8988T (cell line): ENCODE measurements at places on chromosomes 7 and 10.

DNA sequence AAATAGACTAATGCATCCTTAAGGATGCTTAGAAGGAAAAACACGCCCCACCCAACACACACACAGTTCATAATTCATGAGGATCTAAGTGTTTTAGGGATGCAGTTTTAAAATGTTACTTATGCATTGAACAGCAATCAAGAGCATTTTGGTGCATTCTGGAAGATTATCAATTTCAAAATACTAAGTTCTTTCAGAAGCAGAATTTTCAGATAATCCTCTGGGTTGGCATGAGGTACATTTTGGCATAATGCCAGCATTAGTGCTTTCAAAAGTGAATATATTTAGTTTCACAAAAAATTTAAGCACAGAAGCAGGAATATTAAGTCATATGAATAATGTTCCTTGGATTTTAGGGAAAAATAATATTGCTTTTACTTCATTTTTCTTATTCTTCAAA lies 937.1 kb downstream of the REEP3 start:
- no peak for DNase-seq

GRCh38 chr10:50347394-50347802 lies 96.1 kb upstream of the ASAH2 start:
- no peak for DNase-seq

DNA sequence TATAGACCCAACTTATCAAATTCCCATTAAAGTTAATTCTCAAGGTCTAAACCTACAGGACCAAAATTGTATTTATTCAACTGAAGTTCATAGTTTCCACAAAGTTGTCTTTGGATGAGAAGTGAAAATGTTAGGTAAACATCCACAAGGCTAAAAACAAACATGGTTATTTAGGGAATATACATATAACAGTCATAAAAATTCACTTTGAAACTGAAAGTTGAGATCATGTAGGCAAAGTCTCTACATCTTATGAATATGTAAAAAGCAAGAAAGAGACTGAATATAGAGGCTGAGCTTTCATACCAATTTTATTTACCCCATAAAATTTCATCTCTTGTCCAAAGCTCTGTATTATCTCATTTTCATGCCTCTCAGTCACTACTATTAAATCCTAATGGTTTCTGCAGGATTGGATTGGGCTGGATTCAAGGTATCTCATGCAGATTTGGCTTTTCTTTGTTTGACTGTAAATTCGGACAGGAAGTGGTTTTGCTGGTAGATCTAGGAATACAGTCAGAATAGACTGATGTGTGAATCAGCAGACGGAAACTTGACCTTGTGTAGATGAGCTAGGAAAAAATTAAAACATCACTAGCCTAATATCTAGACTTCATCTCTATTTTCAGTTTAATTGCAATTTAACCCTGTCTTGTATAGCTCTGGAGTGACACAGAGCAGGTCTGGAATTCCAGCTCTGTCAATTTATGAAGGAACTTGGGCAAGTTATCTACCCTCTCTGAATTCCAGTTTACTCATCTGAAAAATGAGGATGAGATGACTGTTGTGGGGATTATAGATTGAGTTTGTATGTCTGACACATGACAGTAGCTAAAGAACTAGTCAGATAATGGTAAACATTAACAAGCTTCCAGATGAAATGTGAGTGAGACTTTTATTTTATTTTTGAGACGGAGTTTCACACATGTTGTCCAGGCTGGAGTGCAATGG lies 27.3 kb upstream of the SKAP2 start:
- no peak for DNase-seq

DNA sequence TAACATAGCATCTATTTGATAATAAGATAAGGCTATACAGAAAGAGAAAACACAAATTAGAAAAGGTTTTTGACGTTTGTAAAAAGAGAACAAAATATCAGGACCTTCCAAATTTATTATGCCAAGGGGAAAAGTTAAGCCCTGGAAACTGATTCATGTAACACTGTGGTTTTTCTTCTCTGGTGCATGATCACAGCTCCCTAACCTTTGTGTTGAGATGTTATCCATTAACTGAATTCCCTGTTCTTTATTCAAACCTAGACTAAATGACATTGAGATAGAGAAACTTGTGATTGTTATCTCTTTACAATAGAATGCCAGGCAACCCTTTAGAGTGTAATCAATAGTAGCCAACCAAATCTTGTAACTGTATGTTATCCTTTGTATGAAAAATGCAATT lies 141.5 kb upstream of the NRG3 start:
- DNase-seq, result no peak

GRCh38 chr7:129908181-129908580 lies 44.6 kb downstream of the UBE2H start:
- no peak for DNase-seq

DNA sequence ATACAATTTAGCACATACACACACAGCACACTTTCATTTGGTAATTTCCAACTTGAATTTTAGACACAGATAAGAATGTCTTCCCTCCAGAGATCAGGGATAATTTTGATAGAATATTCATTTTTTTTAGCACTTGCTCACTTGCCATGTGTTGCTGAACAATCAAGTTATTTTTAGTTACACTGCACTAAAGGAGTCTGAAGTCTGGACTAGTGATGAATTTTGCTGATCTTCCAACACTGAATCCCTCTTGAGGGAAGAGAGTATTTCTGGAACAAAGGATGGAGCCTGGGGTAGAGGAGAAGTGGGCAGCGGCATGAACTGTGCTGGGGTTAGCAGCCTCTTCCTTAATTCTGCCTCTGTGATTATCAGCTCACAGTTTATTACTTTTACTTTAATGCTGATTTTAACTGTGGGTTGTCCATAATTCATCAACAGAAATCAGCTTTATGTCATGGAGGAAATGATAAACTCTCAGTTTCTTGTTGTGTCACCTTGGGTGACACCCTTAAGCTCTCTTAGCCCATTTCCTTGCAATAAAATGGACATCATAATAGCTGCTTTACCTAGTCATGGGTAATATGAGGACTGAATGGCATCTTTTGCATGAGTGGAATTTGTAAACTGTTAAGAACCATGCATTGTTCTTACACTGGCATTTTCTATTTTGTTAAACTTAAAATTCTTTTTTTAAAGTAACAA lies 32.1 kb downstream of the SGPL1 start:
- no peak for DNase-seq

GRCh38 chr10:36468620-36469019 lies 656.8 kb upstream of the ANKRD30A start:
- no peak for DNase-seq

GRCh38 chr10:123044391-123044790 lies 35.6 kb downstream of the ACADSB start:
- no peak for DNase-seq

DNA sequence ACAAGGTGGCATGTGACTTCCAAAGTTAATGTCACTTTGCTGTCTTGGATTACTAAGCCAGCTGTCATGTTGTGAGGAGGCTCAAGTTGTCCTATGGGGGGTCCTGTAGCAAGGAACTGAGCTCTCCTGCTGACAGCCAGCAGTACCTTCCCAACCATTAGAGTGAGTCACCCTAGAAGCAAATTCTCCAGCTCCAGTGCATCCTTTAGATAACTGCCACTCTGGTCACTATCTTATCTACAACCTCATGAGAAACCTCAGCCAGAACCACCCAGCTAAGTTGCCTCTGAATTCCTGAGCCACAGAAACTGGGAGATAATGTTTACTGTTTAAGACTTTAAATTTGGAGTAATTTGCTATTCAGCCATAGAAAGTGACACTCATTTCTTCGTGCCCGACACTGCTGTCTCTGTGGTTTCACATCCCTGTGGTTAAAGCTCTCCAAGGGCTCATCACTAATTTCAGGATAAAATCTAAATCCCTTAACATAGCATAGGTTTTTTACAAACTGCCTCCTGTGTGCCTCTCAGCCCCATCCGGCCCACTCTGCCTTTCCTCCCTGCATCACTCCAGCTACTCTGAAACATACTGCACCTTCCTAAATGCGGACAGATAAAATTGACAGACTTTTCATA lies 83.5 kb downstream of the PRR15 start:
- no peak for DNase-seq

DNA sequence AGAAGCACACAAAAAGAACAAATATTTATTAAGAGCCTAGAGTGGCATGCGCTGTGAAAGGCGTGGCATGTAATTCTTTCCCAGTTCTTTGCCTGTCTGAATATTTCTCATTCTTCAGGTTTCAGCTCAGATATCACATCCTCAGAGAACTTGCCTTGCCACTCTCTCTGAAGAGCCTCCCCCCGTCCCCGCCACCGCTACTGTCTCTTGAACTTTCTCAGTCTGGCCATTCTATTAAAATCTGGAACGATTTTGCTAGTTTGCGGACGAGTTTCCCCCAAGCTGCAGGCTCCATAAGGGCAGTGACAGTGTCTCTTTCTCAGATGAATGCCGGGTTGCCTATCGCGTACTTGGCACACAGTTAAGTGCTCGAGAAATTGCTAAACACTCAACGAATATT lies 787 bp upstream of the PLEKHA1 start:
- no peak for DNase-seq

GRCh38 chr10:78179886-78180705 lies 146.4 kb downstream of the RPS24 start:
- no peak for DNase-seq

DNA sequence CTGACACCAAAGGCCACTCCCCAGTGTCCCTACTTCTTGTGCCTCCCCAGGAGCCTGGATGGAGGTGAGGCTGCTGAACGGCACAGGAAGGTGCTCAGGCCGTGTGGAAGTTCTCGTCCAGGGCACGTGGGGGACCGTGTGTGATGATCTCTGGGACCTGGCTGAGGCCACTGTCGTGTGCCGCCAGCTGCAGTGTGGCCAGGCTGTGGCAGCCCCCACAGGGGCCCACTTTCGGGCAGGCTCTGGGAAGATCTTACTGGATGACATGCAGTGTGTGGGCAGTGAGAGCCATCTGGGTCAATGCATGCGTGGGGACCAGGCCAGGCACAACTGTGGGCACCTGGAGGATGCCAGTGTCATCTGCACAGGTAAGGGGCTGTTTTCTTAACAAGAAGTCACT lies 57.0 kb upstream of the C10orf120 start:
- no peak for DNase-seq

DNA sequence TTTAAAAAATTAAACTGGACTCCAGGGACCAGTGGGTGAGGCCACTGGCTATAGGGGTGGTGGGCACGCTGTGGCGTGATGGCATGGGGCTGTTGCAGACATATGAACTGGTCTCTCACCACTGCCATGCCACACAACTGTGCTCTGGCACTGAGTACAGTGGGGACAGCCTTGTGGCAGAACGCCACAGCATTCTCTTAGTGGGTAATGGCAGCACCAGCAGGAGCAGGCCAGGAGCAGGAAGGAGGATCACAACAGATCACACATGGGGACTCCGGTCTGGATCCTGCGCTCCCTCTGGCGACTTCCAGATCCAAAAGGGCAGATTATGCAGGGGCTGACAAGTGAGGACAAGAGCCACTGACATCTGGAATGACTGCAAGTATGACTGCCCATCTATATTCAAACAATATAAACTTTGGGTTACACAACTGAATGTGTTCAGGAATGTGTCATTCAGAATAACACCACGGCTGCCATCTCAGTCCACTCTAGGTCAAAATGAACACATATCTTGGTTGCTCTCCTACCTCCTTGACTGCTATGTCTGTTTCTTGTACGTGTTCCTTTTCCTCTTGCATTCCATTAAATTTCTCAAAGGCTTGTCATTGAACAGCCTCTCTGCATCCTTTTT lies 176.0 kb downstream of the KMT2E start:
- DNase-seq, result no peak

DNA sequence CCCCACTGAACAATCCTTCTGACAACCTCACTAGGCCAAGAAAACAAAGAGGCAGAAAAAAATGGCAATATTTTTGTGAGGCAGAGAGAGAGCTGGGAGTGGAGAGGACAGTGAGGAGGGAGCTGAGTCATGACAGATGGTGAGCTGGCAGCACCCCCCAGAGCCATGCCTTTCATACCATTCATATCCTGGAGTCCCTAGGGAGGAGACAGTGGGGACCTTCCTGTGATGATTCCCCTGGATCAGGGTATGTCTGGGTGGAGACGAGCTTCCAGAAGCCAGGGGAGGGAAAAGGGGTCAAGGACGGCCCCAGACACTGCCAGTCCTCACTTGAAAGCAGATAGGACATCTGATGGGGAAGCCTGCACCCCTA lies 160.5 kb downstream of the ADAM12 start:
- peak; percentile 46 for DNase-seq

DNA sequence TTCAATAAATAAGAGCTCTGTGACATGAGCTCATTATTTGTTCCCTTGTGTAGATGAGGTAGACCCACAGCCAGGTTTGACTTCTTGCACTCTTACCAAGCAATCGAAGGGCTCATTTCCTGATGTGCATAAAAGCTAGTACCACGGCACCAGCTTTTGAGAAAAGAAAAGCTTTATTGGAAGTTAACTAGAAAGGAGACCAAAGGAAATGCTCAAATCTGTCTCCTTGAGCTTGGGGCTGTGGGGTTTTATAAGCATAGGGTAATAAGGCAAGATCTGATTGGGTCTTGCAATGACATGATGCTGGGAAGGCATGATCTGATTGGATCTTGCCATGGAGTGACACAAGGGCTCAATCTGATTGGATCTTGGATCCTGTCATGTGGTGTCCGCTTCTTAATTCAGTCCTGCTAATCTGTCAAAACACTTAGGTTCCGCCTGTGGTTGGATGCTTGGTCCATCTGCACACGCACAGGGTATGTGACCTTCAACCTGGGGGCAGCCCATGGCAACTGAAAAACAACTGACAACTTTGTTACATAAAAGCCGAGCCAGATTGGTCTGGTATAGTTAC lies 47.8 kb upstream of the FRMD4A start:
- no peak for DNase-seq

- no peak for DNase-seq
Observed at GRCh38 chr7:106568680-106569499, 92.1 kb downstream of the CCDC71L start.

DNA sequence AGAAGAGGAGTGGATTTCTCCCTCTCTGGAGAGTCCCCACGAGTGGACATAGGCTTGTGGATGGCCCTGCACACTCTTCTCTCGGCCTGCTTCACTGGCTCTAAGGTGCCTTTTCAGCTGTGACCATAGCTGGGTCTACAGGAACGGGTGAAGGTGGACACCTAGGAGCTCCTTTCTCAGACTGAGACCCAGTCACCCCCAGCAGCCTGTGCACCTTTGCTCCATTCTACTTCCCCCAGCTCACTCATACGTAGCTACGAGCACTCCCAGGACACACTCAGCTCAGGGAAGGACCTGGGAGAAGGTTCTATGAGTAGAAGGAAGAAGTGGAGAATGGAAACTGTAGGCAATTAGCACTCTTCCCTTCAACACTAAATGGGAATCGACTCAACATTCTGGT lies 272.0 kb upstream of the KLF6 start:
- DNase-seq, result no peak

GRCh38 chr10:10745291-10745690 lies 272.4 kb upstream of the CELF2 start:
- no peak for DNase-seq

GRCh38 chr7:108409146-108409545 lies 47.1 kb downstream of the NRCAM start:
- DNase-seq, result no peak

- DNase-seq, result no peak
Observed at GRCh38 chr7:36188266-36188665, 35.2 kb downstream of the EEPD1 start.

GRCh38 chr7:131945313-131945911 lies 389.0 kb upstream of the PODXL start:
- peak; percentile 48 for DNase-seq
